ENCODE measurements at places on chromosomes 12 and 14. TPM values are rescaled to one million over a fixed set of nuclear protein-coding genes. Genes with fewer than 3 reads are reported as not detected.
A peak's percentile ranks its signal among the peaks of the same experiment; 100 is the strongest.

DNA sequence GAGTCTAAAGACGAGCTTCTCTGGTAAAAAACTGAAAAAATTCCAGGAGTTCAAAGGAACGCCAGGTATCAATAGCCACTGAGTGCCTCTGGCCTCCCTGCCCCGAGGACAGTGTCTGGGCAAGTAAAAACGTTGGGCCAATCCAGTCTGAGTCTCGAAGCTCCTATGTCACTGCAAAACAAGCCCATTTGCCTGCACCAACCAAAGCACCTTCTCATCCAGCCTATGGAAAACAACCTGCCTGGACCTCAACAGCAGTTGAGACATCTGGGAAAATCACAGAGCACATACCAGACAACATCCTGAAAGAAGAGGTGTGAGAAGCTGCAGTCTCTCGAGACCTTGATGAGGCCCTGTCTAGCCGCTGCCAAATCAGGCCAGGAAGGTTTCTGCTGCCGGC, 56.6 kb downstream of the RNF34 start:
- DNase-seq = no peak

GRCh38 chr12:121364683-121365121, 12.5 kb upstream of the ANAPC5 start:
- DNase-seq = no peak

- no peak for DNase-seq
Observed at GRCh38 chr14:27050208-27050607, 452.4 kb upstream of the NOVA1 start.

- DNase-seq = no peak
Observed at GRCh38 chr14:61694039-61694438, 1.3 kb upstream of the HIF1A start.

DNA sequence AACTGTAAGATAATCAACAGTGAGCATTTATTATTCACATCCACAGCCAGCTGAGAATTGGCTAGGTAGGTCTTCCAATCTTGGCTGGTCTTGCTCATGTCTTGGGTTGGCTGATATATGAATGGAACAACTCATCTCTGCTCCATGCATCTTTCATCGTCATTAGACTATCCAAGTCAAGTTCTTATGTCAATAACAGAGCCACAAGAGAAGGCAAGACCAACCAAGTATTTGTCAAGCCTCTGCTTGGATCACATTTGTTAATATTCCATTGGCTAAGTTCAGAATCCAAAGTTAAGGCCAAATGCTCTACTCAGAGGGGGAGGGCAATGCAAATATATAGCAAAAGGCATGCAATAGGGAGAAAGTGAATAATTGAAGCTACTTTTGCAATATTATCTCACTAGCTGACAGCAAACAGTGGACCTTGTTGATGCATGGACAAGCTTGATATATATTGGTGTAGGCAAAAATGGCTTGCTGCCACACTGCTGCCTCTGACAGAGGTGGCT, 53.1 kb downstream of the WASHC3 start:
- no peak for DNase-seq

DNA sequence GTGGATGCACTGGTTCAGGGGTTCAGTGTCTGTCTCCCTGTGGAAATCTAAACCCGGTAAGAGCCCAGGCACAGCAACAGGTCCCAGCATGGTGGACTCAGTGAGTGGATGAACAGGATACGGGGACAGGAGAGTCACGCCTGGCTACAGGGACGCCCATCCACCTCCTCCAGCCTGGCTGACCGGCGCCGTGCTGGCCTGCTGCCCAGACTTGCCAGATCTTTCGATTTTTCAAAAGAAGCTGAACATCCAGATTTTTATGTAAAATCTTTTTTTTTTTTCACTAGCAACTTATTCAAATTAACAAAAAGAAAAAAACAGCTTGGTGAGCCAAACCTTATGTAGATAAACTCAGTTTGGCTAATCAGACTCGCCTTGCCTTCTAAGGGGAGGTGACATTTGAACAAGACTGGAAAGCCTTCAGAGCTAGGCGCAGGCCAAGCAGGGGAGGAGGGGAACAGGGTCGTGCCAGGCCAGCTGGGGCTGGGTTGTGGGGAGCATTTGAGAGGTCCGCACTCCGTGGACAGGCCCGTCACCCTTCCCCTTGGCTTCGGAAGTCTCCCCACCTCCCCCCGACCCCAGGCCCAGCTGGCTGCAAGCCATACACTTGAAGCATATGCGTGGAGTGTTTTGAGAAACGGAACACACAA, 87.8 kb upstream of the NCOR2 start:
- DNase-seq = peak; percentile 76

DNA sequence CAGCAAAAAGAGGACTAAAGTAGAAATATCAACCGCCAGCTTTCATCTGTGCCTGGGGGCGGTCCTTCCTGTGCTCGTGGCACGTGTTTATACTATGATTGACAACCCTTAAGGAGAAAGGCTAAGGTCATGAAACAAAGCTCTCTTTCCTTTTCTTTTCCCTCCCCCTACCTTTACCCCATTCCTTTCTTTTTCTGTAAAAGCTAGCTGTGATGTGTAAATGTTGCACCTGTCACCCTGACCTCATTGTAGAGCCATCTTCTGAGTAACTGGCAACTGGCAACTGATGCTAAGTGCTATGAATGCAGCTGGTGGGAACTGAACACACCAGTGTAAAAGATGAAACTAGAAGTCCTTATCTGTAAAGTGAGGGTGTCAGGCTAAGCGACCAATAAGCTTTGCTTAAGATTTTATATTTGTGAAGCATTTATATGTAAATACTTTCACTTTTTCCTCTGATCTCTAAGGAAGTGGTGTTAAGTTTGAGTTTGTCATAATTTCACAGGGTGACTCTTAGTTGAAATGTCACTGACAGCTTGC, 102.8 kb upstream of the BCAT1 start:
- no peak for DNase-seq

ZDHHC22 gene
- 0.09 TPM for total RNA-seq

DNA sequence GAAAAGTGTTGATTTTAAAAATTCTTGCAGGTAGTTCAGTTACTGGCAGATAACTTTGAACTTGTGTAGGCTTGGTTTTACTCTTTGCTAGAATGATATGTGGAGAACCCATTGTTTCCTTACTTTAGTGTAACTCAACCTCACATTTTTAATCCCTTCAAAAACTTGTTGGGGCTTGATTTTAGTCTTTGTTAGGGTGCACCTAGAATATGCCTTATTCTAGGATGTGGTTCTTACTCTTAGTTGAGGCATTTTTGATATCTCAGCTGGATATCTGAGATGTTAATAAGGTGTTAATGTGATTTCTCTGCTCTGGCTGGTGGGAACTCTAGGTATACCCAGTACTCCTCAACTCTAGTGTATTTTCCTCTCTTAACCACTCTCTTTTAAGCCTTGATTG, 10.0 kb downstream of the MNAT1 start:
- DNase-seq = no peak

- no peak for DNase-seq
Observed at GRCh38 chr12:58359084-58359483, 417.7 kb downstream of the ATP23 start.

GRCh38 chr14:66910311-66910840, 278.9 kb upstream of the GARIN2 start:
- no peak for DNase-seq

COCH gene
- total RNA-seq = 0.45 TPM

DNA sequence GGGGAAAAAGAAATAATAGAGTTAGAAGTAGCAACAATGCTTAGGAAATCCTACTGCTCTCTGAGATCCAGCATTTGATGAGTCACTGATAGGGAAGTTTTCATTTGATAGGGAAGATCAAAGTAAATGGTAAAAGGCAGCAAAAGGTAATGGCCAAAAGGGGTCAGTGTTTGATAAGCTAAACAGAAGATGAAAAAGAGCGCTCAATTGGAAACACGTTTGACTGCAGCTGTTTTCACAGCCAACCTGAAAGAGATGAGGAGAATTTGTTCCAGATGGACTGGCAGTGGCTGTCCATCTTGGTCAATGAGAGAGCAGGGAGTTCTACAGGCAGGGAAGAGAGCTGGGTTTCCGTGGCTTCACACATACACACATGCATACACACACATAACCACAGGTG, 264.2 kb downstream of the TMEM132C start:
- no peak for DNase-seq

LMO3 gene
- 1.2 TPM for total RNA-seq

TUBA1A gene
- total RNA-seq = 173 TPM

DNA sequence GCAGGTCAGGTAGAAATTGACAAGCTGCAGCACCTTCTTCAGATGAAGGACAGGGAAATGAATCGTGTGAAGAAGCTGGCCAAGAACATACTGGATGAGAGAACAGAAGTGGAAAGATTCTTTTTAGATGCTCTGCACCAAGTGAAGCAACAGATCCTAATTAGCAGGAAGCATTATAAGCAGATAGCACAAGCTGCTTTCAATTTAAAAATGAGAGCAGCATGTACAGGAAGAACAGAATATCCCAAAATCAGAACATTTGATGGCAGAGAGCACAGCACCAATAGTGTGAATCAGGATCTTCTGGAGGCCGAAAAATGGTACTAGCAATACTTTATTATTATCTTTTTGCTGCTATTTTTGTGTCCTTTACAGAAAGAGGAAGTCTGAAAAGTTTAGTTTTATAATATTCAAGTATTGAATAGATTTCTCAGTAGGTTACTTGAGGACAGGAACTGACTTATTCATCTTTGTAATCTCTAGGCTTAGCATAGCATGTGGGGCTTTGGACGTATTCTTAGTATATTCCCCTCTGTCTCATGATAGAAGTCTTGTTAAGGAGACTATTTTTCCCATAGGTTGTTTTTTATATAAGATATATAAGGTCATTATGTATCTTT, 30.8 kb downstream of the BBOF1 start:
- DNase-seq = no peak

TSPAN19 gene
- total RNA-seq = 0.34 TPM

DNA sequence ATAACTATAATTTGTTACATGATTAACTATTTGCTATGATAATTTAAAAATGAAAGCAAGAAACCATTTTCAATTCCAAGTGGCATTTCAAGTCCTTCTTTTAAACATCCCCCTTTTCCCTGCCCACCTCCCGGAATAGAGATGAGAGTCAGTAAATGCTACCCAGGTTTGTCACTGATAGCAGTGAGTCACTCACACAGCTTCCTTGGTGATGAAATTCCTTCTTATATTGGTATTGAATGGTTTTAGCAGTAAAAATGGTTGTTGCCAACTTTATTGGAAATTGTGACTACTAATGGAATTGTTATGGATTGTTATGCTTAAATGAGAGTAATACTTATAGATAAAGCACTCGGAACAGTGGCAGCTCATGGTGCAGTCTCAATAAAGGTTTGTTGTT, 90.5 kb downstream of the PPM1A start:
- no peak for DNase-seq

- no peak for DNase-seq
Observed at GRCh38 chr14:100436745-100437406, 113.7 kb downstream of the SLC25A47 start.

FOXG1 gene
- not detected for total RNA-seq

Data from heart right ventricle (tissue), 16 donors.